ENCODE measurements at places on chromosomes 1 and 21.
A peak's percentile ranks its signal among the peaks of the same experiment; 100 is the strongest.

GRCh38 chr1:34696230-34696629 is 58.6 kb upstream of the GJB5 start:
- no peak for DNase-seq

DNA sequence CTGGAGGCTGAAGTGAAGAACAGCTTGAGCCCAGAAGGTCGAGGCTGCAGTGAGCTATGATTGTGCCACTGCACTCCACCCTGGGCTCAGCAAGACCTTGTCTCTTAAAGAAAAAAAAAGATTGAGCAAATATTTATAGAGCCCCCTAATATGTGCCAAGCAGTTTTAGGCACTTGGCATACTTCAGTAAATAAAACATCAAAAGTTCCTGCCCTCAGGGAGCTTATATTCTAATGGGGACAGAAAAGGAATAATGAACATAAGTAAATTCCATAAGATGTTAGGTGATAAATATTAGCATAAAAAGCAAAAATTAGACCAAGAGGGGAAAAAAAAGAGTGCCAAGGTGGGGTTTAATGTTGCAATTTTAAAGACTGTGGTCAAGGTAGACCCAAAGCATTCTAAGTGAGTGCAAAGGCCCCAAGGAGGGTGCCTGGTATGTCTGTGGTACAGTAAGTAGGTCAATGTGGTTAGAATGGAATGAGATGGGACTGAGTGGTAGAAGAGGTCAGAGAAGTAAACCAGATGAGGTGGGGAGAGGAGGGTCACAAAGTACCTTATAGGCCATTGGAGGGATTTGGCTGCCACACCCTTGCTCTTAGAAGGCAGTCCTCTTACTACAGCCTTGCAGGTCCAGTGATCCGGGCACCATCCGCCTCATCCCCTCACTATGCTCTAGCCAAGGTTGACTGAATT is 2.2 kb upstream of the TOE1 start:
- no peak for DNase-seq

DNA sequence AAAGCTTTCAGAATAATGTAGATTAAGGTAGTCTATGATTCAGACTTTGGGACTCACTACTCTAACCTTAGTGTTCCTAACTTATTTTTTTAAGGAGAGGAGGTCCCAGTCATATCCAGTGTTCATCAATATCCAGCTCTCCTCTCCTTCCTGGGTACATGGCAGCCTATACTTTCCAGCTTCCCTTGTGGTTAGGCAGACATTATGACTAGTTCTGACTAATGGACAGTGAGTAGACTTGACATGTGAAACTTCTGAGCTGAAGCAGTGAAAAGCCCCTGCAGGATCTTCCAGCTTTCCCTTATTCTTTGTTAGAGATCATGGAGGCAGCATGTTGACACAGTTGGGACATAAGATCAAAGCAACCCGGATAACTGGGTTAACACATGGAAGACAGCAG is 144.2 kb downstream of the PTPRU start:
- DNase-seq = no peak

- DNase-seq = no peak
These were observed 11.6 kb upstream of the MAPKAPK2 start for GRCh38 chr1:206672844-206673758.

DNA sequence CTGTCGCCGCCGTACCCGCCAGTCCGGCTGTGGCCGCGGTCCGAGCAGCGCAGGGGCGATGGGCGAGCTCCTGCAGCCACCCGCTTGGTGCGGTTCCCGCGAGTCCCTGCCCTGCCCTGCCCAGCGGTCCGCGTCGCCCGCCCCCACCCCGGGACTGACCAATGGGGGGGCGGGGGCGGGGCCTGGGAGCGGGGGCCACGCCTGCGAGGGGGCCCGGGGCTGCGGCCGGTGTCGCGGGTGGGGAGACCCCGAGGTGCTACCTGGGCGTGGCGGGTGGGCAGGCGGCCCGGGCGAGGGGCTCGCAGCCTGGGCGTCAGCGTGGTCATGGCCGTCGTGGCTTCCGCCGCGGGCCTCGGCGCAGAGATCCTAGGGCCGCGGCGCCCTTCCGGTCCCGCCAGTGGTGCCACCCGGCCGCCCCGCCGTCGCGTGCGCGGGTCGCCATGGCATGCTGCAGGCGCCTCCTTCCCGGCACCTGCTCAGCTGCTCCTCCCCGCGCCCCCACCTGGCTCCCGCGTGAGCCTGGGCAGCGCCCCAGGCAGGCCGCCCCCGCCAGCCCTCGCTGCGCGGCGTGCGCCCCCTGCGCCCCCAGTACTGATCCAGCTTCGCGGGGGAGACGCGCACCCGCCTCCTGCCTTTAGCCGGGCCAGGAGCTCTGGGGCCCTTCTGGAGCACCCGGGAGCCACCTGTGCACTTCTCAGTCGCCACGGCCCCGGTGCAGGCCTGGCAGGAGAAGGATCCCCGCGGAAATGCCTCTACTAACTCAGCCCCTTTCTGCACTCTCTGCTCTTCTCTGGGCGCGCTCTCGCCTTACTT is at the start of gene BMP8B:
BMP8B (minus strand) TSS at position 108 of the 813 bp plus-strand sequence. CDS start 380 bp downstream, outside the sequence.
- DNase-seq = peak; percentile 34

DNA sequence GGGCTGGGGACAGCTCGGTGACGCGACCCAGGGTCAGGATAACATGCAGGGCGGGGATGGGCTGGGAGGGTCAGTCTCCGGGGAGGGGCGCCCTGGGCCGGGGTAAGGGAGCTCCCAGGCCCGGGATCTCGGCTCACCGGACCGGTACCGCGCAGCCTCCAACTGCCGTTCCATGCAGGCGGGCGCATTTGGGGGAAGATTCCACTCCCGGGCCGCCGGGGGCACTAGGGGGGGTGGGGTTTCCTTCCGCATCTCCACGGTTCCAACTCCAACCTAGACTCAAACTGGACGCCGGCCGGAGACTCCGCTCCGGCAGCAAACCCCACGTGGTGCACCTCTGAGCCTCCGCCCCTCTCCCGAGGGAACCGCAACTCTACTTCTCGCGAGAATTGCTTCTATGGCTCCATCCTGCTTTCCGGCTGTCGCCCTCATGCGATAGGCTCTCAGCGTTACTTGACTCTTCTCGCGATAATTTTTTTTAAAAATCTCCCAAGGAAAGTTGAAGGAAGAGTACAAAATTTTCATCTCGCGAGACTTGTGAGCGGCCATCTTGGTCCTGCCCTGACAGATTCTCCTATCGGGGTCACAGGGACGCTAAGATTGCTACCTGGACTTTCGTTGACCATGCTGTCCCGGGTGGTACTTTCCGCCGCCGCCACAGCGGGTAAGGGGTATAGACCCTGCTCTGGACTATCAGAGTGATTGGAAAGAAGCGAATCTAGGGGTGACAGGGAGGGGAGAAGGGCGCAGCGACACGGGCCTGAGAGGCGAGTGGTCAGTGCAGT is at the start of the genes ATP5PB and WDR77:
ATP5PB (plus strand) TSS at position 547 of the 785 bp plus-strand sequence; CDS start at position 625, 78 bp downstream.
WDR77 (minus strand) TSS at position 339 of the 785 bp plus-strand sequence; CDS start at position 252, 87 bp downstream.
- peak; percentile 85 for DNase-seq

DNA sequence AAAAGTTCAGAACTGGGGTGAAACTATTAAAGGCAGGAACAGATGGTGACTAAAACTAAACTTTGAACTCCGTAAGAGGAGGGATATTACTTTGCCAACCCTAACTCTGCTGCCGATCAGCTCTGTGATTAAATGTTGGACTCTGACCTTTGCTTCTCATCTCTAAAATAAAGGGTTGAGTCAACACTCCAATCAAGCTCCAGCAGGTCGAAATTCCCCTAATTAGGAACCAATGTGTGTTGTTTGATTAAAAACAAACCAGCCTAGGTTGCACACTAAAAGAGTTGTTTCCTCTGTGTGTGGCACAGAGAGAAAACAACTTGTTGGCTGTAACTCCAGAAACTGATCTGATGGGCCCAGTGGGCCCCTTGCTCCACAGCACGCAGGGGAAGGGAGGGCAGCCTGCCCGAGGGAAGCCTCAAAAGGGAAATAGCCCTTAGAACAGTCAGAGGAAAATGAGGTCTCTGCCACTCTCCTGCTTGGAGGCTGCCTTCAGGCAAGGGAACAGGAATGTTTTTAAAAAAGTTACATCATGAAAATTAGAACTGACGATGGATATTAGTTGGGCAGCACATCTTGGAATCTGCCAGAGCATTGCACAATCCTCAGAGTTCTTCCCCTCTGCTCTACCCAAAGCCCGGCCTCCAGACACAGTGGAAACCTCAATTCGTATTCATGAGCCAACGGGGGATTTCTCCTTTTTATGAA is 69.3 kb downstream of the KCTD3 start:
- DNase-seq = no peak

DNA sequence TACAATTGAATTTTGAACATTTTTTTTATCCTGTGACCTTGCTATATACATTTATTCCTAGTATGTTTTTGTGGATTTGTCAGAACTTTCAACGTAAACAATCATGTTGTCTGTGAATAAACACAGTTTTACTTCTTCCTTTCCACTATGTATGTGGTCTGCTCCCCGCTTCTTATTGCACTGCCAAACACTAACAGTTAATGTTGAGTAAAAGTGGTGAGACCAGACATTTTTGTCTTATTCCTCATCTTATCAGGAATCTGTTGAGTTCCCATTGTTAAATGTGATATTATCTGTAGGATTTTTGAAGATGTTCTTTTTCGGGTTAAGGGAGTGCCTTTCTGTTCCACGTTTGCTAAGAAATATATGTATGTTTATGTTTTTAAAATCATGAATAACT is 45.9 kb downstream of the CAMSAP2 start:
- no peak for DNase-seq

DNA sequence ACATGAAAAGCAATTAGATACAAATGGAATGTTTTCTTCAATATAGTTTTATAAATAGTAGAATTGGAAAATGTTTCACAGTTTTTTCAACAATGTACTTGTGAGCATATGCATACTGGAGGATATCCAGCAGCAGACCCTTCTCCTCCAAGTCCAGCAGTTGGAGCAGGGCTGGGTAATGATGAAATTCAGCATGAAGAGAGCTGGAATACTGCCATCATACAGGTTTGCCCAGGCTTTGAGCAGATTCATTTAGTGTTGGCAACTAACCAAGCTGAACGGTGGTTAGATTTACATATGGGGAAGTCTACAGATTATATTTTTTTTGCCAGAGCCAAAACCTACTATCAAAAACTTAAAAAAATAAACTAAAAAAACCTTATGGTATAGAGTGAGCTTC is 38.3 kb downstream of the WDR3 start:
- DNase-seq = no peak

GRCh38 chr1:34742667-34743270 is 12.1 kb upstream of the GJB5 start:
- peak; percentile 56 for DNase-seq

- DNase-seq = no peak
These were observed 4.3 kb upstream of the HEYL start for GRCh38 chr1:39643705-39644104.

DNA sequence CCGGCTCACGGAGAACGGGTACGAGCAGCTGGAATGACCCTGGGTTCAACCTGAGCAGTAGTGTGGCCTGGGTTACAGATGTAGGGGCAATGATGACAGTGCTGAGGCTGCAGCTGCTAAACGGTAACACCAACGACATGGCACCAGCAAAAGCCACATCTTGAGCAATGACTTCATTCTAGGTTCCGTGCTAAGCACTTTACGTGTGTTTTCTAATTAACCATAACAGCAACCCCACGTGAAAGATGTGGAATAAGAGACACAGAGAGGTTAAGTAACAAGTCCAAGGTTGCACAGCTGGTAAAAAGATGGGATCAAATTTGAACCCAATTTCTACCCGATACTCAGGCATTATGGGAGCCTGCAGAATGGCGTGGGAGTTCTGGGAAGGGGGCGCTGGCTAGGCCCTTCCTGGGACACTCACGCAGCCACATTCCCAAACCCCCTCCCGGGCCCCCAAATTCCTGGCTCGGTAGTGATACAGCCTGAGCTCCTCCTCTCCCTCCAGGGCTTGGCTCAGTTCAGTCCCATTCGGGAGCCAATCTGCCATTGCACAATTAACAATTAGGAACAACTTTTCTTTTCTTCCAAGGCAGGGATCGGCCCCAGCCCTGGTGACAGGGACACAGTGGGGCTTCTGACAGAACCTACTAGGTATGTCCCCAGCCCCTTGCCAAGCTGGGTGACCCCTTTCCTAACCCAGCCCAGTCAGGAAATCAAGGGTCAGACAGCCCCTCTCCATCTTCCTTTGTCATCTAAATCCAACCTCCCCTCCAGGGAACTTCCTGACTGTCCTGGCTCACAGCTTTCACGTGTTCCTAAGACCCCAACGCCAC is 23.8 kb upstream of the ECE1 start:
- no peak for DNase-seq

All from activated effector memory CD4-positive, alpha-beta T cell treated with Interleukin-2 at 50 U/mL for 16 hours (primary cell).